ENCODE measurements at places on chromosomes 4 and X.
A peak's percentile ranks its signal among the peaks of the same experiment; 100 is the strongest.

DNA sequence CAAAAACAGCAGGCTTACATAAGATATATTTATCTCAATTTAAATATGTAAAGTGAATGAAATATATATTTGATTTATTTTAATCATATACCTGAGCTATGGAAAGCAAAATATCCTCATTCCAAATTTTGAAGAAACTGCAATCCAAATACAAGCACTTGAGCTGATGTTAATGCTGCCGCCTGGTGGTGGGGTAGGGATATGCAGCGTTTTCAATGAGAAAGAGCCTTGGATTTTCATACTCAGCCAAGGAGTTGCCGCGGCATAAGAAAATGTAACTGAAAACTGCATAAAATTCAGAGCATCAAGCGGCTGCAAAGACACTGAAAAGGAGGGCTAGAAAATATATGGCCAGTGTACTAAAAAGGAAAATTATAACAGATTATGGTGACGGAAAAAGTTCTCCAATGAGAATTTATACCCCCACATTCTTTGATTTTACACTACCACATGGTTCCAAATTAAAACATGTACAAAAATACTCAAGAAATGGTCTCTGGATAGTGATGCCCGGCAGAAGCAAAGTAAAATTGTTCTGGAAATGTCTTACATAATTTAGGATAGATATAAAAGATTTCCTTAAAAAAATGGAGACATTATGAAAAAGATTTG is 660.3 kb upstream of the PITX2 start:
- peak; percentile 2 for DNase-seq

DNA sequence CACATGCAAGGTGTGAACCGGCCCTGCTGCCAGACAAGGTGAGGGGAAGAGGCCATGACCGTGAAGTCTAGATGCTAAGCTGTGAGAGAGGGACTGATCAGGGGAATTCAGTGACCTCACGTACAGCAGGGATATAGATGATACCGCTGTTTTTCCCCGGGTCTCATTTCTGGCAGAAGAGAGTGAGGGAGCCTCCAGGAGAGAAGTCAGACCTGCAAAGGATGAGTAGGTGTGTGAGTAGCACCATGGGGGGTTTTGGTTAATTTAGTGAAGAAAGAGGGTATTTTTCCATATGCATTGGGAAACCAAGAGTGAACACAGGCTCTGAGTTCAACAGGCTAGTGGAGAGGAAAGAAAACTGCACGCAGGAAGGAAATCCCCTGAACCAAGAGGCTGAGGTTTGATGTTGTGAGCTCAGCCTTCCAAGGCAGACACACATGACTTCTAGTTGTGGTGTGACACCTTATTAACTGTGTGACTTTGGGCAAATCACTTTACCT is 127.6 kb upstream of the GATB start:
- no peak for DNase-seq

DNA sequence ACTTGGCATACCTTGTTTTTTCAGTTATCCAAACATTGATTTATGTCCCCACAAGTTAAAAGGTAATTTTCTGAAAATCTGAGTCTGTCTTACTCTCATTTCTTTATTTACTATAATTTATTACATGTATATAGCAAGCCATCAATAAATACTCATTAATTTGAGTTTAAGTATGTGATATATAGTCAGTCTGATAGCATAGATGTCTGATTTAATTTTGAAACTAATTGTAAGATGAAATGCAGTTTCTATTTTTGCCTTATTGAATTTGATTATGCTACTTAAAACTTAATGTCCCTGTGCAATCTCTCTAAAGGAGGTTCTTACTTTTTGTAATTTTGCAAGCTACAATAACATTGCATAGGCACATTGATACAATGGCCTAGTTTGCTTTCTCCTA is 2418.6 kb downstream of the ARAP2 start:
- DNase-seq: no peak

GRCh38 chr4:139319571-139319970 is 17.3 kb upstream of the NDUFC1 start:
- DNase-seq: no peak

GRCh38 chr4:129839687-129840086 is 743.7 kb downstream of the C4orf33 start:
- no peak for DNase-seq

DNA sequence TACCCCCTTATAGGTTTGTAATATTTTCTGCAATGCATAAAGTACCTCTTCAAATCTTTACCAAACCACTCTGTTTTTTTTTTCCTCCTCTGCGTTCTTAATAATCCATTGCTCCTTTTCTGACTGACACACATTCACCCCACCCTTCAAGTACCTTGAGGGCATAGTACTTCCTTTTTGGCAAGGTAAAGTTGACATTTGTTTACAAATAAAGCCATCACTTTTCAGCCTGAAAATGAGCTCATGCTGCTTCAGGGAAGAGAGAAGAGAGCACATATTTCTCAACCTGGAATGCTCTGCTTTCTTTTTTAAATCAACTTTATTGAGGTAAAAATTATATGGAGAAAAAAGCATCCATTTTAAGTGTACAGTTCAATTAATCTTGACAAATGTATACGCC is 113.9 kb downstream of the AGTR2 start:
- DNase-seq: no peak

DNA sequence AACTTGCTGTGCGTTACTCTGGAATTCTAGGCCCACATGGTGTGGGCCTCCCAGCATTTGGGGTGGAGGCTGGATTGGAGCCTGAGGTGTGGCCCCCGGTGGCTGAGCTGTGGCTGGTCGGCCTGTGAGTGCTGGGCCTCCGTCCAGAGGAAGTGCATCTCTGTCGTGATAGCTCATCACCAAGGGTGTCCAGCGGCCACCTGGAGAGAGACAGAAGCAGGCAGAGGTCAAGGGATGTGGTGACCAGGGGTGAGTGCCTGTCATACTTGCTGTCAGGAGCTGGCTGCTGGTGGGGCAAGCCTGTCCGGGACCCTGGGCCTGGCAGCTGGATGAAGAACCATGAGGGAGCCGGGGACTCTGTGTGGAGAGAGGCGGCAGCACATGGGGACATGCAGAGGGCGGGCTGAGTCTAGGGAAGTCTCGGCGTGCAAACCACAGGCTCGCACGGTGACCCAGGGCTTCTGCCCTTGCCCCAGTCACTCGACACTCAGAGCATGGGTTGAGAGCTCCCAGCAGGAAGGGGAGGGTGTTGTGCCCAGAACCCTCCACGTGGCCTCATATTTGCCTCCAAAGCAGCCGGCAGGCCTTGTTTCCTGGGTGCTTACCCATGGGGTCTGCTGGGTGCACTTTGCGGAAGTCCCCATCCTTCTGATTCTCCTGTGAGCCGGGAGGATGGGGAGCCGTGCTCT is 6.2 kb downstream of the SORCS2 start:
- no peak for DNase-seq

DNA sequence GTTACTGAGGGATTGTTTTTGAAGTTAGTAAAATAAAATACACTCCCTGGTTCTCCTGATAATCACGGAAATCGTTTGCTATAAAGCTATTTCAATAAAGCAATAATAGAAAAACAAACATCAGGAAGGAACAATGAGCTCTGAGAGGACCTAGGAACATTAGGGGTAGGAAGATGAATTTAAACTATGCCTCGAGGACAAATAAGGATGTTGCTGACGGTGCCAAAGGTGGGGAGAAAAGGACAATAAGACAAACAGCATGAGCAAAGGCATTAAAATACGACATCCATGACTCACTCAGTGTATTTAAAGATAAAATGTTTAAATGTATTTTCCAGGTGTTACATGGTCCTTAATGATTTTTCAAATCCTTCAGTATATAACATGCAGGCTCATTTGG is 110.3 kb downstream of the MTNR1A start:
- no peak for DNase-seq

- DNase-seq: no peak
These were observed 242.4 kb downstream of the EVC2 start for GRCh38 chr4:5465956-5466355.

DNA sequence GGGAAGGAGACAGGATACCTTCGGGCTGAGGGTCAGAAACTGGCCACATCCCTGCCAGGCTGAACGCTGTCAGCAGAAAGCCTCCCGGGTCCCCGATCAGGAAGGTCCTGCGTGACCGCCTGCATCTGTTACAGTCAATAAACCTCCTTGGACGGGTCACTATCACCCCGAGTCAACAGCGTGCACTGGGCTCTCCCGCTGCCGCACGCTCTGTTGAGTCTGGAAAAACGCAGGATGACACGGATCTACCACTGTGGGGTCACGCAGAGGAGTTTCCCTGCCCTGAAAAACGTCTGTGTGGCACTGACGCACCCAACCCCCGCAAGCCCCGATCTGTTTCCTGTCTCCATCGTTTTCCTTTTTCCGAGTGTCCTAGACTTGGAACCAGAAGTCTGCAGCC is 12.1 kb downstream of the PPP2R3B start:
- no peak for DNase-seq

DNA sequence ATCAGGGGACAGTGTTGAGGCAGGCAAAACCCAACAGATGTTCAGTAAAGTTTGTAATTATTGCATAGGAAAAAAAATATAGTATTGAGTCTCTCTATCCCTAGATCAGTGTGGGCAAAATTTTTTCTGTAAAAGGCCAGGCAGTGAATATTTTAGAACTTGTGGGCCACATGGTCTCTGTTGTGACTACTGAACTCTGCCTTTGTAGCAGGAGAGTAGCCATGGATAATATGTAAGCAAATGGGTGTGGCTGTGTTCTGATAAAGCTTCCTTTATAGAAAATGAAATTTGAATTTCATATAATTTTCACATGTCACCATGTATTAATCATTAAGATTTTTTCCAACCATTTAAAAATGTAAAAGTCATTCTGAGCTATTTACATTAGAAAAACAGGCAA is 193.1 kb downstream of the MID1 start:
- no peak for DNase-seq

GRCh38 chrX:48530736-48531135 is 8.8 kb upstream of the TBC1D25 start:
- DNase-seq: no peak

DNA sequence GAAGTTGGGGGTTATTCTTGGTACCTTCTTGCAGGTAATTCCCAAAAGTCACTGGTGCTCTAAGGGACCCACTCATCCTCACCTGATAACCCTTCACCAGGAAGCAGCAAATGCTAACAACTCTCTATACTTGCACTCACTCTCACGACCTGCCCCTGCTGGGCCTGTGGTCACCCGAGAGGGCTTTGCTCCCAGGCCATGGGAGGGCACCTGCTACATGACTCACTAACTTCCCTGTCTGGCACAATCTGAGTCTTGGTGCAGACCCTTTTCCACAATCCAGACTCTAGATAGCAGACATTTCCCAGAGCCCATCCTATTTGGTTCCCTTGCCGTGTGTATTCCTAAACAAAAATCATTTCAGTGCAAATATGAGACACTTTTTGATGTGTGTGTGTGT is 403.8 kb upstream of the FAT1 start:
- no peak for DNase-seq

DNA sequence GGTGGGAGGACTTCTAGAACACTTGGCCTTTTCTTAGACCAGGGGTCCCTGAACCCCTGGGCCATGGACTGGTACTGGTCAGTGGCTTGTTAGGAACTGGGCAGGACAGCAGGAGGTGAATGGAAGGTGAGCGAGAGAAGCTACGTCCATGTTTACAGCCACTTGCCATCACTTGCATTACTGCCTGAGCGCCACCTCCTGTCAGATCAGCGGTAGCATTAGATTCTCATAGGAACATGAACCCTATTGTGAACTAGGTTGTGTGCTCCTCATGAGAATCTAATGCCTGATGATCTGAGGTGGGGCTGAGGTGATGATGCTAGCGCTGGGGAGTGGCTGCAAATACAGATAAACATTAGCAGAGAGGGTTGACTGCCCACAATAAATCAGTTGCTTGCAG is 100.9 kb upstream of the IGFBP7 start:
- no peak for DNase-seq

DNA sequence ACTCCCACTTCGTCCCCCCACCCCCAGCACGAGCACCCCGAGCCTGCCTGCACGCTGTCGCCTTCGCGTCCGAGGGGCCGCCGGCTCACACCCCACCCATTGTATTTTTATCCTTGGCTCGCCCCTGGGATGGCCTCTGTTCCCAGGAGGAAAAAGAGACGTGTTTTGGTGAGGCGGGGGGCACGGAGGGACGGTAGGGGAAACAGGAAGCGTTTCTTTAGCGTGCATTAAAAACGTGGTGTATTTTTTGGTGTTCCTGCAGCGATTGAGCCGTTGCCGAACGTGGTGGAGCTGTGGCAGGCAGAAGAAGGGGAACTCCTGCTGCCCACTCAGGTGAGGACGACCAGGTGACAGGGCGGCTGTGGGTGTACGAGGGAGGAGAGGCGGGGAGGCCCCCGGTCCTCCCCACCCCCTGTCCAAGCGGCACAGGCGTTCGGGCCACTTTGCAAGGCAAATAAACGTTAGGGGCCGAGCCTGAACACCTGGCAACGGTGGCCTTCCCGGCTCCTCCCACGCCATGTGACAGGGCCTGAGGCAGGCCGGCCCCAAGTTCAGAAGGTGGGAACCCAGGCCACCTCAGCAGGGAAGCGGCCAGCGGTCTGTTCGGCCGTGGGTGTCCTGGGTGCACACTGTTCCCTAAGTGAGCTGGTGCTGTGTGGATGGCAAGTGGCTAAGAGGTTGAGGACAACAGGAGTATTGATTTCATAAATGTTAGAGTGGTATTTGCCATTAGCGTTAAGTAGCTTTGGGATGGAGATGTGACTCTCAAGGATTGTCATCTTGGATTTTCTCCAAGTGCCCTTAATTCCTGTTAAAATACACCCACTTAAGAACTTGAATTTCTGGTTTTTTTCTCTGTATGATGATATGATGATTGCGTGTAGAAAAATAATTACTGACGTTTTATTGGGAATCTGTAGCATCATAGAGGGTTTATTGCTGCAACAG is 1.1 kb downstream of the TMEM131L start:
- DNase-seq: peak; percentile 70

DNA sequence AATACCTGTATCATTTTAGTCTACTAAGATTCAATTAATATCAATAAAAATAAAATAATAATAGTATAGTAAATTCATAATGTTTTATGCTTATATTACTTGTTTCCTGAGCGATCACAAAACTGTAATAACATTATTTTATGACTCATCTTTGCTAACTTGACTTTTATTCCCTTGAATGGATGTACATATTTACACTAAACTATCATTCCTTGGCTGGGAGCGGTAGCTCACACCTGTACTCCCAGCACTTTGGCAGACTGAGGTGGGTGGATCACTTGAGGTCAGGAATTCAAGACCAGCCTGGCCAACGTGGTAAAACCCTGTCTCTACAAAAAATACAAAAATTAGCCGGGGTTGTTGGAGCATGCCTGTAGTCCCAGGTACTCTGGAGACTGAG is 104.0 kb upstream of the SLC34A2 start:
- no peak for DNase-seq

DNA sequence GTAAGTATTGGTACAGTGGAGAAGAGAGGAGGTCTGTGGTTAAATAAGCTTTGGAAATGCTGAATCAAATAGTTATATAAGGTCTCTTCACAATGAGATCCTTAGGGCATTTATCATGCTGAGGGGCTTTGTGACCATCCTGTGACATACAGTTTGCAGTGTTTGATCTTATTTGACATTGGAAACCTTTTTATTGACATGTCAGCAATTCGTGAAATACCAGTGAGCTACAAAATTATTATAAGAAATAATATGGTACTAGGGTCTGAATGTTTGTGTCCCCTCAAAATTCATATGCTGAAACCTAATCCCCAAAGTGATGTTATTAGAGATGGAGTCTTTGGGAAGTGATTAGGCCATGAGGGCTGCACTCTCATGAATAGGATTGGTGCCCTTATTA is 98.4 kb downstream of the MID1IP1 start:
- DNase-seq: no peak

GRCh38 chrX:110853610-110854009 is 58.0 kb upstream of the CHRDL1 start:
- no peak for DNase-seq

- DNase-seq: no peak
These were observed 59.0 kb downstream of the ANXA10 start for GRCh38 chr4:168151327-168151726.
